ENCODE measurements at places on chromosomes 13 and 19.

DNA sequence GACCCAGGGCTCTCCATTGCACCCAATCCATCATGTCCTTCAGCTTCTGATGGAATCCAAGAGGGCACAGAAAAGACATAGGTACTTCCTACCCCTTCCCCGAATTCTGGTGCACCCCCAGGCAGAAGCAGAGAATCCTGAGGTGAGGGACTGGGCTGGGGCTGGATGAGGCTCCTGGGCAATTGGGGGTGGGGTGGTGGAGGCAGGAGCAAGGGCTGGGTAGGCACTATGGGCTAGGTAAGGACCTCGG lies 2.7 kb upstream of the KCNC3 start:
- DNase-seq: no peak

- no peak for DNase-seq
Measured at GRCh38 chr13:81488021-81488420, 1147.1 kb upstream of the SPRY2 start.

DNA sequence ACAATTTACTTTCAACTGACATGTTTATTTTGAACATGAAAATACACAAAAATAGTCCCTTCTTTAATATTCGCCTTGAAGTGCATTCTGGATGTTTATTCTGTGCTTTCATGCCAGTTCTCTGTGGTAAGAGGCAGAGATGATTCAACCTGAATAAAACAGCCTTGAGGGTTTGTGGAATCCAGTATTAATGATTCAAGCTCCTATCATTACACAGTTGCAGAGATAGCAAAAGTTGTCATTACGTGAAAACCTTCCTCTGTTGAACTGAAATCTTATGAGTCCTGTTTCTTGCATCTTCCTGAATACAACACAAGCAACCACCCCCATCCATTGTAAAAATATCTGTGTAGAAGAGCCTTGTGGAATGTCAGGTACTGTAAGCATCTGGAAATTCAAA lies 142.3 kb upstream of the HTR2A start:
- no peak for DNase-seq

DNA sequence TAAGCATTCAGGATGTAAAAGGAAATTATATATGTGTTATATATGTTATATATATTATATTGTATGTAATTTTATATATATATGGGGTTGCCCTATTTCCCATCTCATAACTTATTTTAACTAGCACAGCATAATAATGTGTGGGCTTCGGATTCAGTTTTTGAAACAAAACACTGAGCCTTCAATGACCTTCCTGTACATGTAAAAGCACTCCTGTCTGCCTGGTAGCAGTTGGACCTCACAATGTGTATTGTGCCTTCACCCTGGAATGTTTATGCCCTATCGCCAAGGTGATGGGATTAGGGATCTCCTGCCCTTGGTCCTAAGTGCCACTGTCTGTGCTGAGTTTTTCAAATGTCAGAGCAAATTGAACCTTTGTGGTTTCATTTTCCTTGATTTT lies 968.8 kb downstream of the TUBA3C start:
- DNase-seq: no peak

- DNase-seq: no peak
Measured at GRCh38 chr19:4396949-4397783, 3.2 kb downstream of the SH3GL1 start.

GRCh38 chr13:65343898-65344663 lies 1886.1 kb downstream of the PCDH9 start:
- DNase-seq: no peak

DNA sequence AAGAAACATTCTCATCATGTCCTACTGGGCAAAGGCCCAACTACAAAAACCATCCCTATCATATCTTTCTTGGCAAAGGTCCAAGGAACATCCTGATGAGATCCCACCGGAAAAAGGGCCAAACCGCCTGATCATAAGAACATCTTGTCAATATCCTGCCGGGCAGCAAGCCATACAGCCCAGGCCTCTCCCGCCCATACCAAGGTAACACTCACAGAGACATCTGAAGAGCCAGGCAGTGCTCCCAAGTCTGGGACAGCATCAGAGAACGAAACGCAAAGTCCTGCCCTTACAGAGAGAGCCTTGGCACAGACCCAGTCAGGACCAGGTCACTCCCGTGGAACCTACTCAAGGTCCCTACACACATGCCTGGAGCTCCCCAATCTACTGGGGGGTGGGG lies 18.5 kb upstream of the ZNF331 start:
- DNase-seq: no peak

GRCh38 chr19:30577551-30578105 lies 205.4 kb downstream of the ZNF536 start:
- DNase-seq: no peak

- no peak for DNase-seq
Measured at GRCh38 chr13:91809161-91809560, 410.7 kb downstream of the GPC5 start.

DNA sequence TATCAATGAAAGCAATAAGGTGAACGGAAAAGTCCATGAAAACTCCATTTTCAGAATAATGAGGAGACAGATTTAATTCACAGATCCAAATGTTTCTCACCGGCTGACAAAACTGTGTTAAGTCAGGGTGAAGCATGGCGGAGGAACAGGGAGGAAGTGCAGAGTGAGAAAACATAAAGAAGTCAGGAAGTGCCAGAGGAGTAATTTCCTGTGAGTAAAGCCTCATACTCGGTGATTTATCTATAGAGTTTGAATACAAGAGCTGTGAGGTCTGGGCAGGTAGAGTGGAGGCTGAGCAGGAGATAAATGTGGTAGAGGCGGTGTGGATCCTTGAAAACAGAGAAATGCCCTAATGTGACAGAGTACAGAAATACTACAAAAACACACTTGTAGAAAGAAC lies 11.4 kb downstream of the CARD8 start:
- DNase-seq: no peak

DNA sequence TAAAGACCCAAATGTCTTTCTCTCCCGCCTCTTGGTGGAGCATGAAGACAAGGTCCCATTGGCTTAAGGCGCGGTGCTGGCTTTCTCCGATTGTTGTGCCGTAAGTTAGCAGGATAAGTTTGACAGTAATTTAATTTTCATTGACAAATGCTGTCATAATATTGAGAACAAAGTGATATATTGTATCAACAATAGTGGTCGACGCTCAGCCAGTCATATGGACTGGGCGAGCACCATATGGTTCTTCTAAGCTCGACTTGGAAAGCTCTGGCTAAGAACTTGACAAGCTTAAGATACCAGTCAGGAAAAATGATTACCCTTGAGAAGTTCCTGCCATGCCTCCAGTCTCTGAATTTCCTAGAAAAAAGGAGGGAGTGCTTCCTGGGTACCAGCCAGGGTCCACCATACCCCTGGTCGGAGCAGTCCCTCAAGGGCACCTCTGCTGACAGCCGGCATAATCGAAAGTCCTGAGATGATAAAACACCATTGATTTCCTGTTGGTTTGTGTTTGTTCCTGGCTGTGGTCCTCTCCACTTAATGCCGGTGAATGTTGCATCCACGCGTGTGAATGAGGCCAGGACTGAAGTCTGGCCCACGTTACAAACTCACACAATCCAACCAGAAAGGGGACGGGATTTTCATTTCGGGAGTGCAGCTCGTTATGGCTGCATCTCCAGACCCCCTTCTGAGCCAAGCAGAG lies 262.1 kb downstream of the ZNF536 start:
- no peak for DNase-seq

DNA sequence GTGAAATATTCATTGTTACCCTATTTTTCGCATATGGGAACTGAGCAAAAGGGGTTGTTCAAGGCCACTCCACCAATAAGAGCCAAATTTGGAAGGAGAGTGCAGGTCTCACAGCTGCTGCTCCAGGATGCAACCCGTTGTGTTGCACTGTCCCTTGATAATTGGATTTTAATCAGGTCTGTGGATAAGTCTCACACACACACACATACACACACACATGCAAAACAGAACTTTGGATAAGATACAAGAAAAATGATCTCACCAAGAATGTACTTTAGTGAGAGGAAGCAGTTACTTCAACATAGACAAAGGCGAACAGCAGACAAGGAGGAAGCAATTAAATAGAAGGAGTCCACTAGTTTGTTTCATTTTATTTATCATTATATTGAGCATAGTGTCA lies 127.3 kb upstream of the EDNRB start:
- DNase-seq: no peak

- DNase-seq: no peak
Measured at GRCh38 chr19:3479834-3480215, 500 bp downstream of the SMIM24 start.

DNA sequence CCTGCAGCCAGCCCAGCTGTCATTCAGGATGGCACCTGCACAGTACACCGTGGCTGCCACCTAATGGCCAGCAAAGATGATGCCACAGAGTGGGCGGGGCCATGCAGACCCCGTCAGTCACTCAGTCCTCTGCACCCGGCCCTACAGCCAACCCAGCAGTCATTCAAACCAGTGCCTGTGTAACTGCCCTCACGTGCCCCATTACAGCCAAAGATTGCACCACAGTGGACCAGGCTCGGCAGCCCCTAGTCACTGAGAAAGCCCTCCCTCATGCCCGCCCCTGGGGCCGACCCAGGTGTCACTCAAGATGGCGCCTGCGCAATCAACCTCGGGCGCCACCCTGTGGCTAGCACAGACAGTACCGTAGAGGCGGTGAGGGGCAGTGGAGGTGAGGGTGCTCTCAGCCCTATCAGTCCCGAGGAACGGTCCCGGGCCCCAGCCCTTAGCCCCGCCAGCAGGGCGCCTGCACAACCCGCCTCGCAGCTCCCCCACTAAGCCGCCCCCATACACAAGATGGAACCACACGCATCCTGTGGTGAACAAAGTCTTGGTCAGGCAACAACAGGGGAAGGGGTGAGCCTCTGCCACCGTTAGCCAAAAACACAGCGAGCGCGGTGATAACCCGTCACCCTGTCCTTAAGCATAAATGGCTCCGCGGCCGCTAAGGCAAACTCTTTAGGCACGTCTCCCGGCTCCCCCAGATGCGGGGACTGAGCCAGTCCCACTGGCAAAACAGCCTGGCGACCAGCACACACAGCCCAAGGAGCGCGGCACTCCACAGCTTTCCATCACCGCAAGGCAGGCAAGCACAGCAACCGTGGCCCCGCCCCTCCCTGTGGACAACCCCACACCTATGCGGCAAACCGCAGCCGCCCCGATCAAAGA lies 2.3 kb downstream of the PEG3 start:
- DNase-seq: no peak

GRCh38 chr13:65746406-65746921 lies 1483.7 kb downstream of the PCDH9 start:
- DNase-seq: no peak

GRCh38 chr19:15144046-15144646 lies 36.9 kb downstream of the SYDE1 start:
- no peak for DNase-seq

DNA sequence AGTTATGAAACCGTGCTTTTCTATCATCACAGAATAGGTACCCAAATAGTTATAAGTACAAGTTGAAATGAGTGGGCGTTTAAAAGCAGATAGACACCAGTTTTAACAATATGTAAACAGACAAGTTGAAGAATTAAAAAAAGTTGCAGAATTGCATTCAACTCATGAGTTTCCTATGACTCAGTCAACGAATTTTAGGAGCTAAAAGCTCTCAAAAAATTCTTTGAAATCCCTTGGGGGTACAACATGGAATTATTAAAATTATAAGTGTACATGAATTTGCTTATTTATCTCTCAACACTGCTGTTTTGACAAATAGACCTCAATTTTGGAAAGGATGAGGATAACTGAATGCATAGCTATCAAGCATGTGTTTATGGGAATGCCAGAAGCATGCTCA lies 693.4 kb downstream of the PCDH9 start:
- no peak for DNase-seq

DNA sequence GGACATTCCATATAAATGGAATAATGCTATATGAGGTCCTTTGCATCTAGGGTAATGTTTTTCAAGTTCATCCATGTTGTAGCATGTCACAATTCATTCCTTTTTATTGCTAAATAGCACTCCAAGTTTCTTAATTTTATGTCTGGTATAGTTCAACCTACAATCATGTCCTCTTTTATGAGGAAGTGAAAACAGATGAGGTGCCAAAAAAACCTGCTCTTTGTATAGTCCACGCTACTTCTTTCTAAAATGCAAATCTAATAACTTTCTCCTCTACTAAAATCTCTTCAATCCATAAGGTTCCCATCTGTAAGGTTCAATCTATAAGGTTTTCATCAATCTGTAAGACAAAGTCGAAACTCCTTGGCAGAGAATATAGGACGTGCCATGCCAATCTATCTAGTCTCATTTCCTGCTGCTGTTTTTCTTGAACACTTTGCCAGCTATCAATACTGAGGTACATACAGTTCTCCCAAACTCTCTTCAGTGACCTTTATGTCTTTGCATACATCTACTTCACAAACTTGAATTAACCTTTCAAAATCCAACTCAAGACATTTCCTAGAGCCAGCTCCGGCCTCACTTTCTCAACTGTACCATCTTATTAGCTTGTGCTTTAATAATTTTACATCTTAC lies 33.7 kb downstream of the INTS6 start:
- DNase-seq: no peak

DNA sequence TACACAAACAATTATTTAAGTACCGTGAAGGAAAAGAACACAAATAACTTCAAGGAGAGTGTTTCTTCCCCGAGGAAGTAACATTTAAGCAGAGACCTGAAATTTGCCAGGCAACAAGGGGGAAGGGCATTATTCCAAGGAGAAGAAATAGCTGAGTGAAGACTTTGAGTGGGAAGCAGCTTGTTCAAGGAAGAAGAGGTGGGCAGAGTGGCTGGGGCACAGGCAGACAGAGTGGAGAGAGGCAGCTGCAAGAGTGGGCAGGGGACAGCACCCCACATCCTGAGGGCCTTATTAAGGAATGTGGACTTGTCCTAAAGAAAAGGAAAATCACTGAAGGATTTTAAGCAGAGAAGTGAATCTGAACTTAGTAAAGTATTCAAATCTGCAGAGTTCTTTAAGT lies 4.7 kb upstream of the DCLK1 start:
- no peak for DNase-seq

DNA sequence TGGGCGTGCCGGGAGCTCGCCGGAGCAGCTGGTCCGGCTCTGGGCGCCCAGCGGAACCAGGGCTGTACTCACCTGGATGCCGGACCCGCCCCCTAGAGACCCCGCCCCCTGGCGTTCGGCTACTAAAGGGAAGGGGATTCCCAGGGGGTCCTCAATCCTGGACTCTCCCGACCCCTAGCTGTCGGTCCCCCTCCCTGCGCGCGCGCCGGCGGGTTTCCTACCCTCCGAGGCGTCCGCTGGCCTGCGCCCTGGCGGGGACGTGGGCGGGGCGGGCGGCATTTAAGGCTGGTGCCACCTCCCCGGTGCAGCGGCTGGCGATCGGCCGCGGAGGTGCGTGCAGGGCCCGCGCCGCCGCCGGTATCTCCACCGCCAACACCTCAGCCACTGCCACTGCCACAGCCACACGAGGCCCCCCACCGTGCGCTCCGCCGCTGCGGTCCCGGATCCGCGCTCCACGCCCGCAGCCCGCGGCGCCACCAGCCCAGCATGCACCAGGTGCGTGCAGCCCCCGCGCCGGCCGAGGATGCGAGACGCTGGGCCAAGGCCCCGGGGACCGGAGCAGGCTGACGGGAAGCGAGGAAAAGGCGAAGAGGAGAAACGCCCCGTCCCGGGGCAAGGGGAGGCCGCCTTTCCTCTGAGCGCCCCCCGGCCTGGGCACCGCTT lies at the start of gene ATP12A:
ATP12A (plus strand) TSS at position 151 of the 663 bp plus-strand sequence; CDS start at position 487, 336 bp downstream.
- no peak for DNase-seq

GRCh38 chr13:21823949-21824348 lies 153.1 kb downstream of the FGF9 start:
- no peak for DNase-seq

Measured in Caki2 (cell line).